ENCODE measurements at places on chromosomes 11 and 22.

- DNase-seq, result no peak
Measured at GRCh38 chr22:46107753-46108563, 42.4 kb upstream of the PPARA start.

DNA sequence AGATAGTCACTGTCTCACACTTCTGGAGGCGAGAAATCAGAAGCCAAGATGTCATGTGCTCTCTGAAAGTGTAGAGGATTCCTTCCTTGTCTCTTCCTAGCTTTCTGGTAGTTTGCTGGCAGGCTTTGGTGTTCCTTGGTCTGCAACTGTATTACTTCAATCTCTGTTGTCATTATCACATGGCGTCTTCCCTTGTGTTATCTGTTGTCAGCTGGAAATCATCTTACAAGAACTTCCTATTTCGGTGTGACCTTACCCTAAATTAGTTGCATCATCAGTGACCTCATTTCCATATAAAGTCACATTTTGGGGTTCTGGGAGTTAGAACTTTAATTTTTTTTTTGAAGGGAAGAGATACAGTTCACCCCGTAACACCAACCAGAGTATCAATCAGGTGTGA, 3.3 kb upstream of the LIN7C start:
- DNase-seq, result no peak

DNA sequence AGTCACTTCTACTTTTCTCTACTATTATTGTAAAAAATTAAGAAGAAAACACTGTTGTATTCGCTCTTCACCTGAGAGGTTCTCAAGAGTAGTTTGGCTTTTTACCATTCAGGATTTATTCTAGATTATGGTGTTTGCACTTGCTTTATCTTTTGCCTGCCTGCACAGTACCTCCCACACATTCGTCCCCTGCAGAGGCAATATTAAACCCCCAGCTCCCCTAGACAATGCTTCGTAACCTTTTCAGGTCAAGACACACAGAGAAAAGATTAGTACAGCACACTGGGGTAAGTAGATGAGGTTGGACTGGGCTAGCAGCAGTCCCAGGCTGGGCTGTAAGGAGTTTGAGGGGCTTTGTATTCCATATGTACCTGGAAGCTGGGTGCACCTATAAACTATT, 62.4 kb downstream of the TNRC6B start:
- no peak for DNase-seq

DNA sequence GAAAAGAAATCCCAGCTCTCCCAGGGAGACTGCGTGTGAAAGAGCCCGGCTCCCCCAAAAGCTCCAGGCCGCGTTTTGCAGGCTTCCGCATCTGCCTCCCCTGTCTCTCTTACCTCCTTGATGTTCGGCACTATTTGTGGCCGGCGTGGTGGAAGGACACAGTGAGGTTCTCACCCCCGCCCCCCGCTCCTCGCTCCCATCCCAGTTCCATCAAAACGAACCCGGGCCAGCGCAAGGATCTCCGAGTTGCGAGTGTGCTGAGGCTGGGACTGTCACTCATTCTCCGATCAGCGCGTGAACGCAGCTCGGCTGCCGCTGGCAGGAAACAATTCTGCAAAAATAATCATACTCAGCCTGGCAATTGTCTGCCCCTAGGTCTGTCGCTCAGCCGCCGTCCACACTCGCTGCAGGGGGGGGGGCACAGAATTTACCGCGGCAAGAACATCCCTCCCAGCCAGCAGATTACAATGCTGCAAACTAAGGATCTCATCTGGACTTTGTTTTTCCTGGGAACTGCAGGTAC, at the start of gene NCAM1:
NCAM1 (plus strand) TSS at position 275 of the 523 bp plus-strand sequence.
- peak; percentile 31 for DNase-seq

DNA sequence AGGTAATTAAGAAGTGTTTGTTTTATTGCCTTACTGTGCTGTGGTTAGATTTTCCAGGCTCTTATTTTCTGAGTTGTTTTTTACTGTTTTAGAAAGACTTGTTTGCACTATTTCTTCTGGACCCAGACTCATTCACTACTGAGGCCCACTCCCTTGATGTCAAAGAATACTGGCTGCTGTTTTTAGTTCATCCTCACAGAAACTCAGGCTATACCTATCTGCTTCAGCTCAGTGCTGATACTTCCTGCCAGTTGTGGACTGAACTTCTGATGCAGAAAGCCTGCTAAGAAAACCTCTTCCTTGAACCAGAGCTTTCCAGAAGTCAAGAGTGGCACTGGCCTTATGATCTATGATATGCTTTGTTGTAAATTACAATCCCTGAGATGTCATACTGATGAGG, 15.9 kb upstream of the PIK3IP1 start:
- DNase-seq, result no peak

DNA sequence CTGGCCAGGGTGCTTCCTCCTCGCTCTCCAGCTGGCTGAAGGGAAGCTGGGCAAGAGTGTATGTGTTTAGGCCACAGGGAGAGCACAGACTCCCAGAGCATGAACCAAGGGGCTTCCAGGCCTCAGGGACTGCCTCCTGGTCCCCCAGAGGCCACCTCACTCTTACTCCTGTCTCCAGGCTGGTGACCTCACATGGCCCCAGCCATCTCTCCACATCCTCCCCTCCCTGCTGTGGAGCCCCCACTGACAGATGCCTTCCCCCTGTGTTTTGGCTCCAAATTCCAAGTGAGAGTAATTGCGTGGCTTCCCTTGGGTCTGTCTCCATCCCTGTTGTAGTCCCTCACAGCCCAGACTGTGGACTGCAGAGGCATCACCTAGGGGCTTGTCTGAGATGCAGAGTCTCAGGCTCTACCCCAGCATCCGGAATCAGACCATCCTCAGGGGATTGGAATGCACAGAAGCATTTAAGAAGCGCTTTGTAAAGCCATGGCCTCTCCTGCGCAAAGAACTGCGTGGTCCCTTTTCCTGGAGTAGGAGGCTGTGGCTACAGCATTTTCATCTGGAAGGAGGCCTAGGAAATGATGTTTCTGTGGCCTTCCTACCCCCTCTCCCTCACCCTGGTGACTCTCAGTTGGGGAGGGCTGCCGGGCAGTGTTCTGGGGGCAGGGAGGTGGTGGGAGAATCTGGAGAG, 91.1 kb downstream of the ATXN10 start:
- no peak for DNase-seq

GRCh38 chr22:40443732-40444131, 73.3 kb downstream of the SGSM3 start:
- no peak for DNase-seq

All from activated CD4-positive, alpha-beta T cell treated with anti-CD3 and anti-CD28 coated beads for 48 hours (primary cell).